ENCODE measurements at places on chromosomes 5 and 9.

DNA sequence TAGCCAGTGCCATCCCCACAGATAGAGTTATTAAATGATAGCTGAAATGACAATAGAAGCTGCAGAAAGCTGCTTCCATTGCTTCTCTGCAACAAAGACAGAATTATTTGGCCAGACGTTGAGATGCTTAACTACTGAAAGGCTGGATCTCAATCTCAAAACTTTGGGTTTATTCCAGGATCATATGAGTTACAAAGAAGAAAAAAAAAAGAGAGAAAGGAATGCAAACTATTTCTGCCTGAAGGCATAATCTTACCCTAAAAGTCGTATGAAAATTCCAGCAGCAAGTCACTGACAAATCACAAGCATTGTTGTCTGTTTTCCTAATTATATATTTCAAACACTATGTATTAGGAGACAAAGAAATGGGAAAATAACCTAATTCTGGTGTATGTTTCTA, 12.8 kb upstream of the TYRP1 start:
- no peak for DNase-seq

DNA sequence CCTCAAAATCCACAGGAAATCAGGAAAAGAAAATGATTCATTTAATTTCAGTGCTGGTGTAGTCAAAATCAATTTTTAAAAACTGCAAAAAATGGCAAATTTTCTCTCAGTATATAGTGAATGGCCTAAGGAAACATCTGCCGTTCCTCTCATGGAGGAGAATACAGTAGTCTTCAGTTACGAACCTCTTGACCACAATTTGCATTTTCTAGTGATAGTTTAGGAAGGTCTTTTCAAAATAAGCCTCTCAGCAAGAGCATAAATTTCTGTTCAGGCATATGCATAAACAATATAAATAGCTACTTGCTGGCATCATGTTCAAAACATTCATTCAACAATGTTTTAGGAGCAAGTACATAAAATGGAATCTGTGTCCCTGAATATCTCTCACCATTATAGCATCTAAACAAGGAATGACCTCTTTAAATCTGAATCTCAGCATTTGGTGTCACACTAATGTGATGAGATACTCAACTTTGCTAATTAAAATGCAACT, 33.5 kb downstream of the HAPLN1 start:
- DNase-seq, result no peak

GRCh38 chr5:135244620-135245021, 154.4 kb downstream of the MACROH2A1 start:
- DNase-seq, result no peak

GRCh38 chr5:177473443-177474001, at the start of gene DBN1:
DBN1 (minus strand) TSS chr5:177473634; CDS start chr5:177473521, 113 bp downstream.
- no peak for DNase-seq

- no peak for DNase-seq
These were observed 313.5 kb downstream of the PRDM9 start for GRCh38 chr5:23820765-23821471.

GRCh38 chr9:124652203-124652602, 118.9 kb downstream of the NR6A1 start:
- no peak for DNase-seq

GRCh38 chr5:112156211-112156610, 262.9 kb downstream of the EPB41L4A start:
- no peak for DNase-seq

All from T-helper 9 cell (primary cell).